ENCODE measurements at places on chromosomes 4 and X. TPM values are rescaled to one million over a fixed set of nuclear protein-coding genes. Genes with fewer than 3 reads are reported as not detected.

DNA sequence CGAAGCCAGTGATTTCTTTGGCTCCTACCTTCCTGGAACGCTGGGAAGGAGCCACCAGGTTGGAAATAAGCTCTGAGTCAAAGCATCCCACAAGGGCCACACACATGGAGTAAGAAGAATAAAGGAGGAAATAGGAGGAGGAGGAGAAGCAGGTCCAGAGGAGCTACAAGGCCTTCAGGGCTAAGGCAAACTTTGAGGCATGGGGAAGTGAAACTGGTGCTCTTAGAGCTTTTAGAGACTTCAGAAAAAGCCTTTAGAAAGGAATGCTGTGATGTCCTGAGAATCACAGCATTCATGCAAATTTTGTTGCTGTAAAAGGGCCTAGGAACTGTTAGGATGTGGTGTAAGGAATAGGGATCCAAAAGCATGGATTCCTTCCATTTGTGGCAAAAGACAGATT lies 135.9 kb upstream of the ARHGEF9 start:
- no peaks in the 10 kb centered on the region for H3K36me3 ChIP-seq
- no peak overlapping the region for H3K27ac ChIP-seq
- no peak overlapping the region for H3K4me3 ChIP-seq
- no peaks in the 10 kb centered on the region for H3K27me3 ChIP-seq
- no peak for DNase-seq
- H3K4me1 ChIP-seq, result no peaks in the 10 kb centered on the region

DNA sequence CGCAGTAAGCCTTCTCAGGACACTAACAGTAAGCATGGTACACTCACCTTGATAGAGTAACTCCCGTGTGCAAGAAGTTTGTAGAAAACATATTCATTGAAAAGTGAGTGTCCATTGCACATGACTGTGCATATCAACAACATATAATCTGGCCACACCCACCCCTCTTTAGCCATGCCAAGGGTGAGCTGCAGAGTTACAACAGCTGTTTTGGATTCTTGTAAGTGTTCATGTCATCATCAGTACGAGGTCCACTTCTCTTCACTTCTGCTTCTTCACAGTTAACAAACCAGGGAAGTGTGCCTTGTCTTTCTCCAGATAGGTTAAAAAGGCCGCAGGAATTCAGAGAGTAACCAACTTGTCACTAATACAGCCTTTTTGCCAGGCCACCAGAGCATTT lies 116.6 kb downstream of the IRF2 start:
- H3K36me3 ChIP-seq, result no peaks in the 10 kb centered on the region
- H3K4me3 ChIP-seq, result no peak overlapping the region
- no peak for DNase-seq
- H3K4me1 ChIP-seq, result no peaks in the 10 kb centered on the region

GRCh38 chr4:111475666-111476065 lies 669.6 kb upstream of the FAM241A start:
- H3K27me3 ChIP-seq, result no peaks in the 10 kb centered on the region
- H3K36me3 ChIP-seq, result no peaks in the 10 kb centered on the region
- no peak overlapping the region for H3K27ac ChIP-seq
- no peaks in the 10 kb centered on the region for H3K4me1 ChIP-seq

DNA sequence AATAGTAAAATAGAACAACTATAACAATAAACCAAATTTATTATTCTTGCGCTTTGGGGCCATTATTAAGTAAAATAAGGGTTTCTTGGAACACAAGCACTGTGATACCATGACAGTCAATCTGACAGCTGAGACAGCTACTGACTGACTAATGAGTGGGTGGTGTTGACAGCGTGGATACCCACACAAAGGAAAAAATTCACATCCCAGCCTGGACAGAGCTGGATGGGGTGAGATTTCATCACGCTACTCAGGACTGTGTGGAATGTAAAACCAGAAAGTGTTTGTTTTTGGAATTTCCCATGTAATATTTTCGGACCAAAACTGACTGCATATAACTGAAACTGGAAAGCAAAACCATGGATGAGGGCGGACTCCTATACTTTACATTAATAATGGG lies 48.8 kb downstream of the IGFBP7 start:
- H3K36me3 ChIP-seq, result no peaks in the 10 kb centered on the region

DNA sequence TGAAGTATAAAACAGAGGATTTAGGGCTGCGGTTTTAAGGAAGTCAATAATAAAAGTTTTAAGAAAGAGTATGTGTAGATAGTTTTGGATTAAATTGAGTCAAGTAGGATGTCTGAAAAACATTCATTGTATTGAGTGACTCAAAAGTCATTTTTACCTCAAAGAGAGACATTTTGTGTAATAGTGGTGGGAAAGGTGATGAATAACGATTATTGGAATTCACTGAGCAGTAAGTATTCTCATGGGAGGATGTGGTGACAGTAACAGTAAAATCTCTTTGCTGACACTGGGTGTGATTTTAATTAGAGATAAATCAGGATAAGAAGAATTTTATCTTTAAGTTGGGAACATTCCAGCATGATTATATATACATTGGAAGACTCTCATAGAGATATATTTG lies 233.6 kb downstream of the PDHA2 start:
- H3K27ac ChIP-seq, result no peak overlapping the region
- no peaks in the 10 kb centered on the region for H3K36me3 ChIP-seq
- H3K4me3 ChIP-seq, result no peak overlapping the region
- DNase-seq, result no peak

DNA sequence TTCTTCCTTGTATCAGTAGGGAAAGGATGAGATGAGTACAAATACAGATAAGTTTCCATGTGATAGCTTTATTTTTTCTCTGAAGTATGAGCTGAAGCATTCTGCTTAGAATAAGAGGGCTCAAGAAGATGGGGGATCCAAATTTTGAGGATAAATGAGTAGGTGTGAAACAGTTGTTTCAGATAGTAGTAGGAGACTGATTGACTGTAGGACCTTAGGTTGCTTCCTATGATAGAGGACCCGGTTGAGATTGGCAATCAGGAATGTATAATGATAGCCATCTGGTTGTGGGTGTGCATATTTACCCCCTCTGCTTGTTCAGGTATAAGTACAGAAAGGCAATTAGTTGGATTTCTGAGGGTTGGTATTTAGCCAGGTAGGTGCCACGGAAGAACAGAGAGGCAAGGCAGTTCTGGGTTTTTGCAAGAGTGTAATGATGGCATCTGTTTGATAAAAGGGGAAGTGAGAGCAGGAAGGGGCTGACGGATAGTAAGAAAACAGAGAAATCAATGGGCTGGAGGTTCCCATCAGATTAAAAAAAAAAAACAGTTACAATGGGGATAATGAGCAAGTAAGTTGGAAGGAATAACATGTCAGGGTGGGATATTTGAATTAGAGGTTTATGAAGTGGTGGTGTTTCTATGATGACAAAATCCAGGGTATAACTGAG lies 13.7 kb downstream of the OCRL start:
- H3K4me1 ChIP-seq, result no peaks in the 10 kb centered on the region
- no peaks in the 10 kb centered on the region for H3K36me3 ChIP-seq
- no peak overlapping the region for H3K4me3 ChIP-seq
- no peak overlapping the region for H3K27ac ChIP-seq
- DNase-seq, result no peak

- H3K27ac ChIP-seq, result no peak overlapping the region
- no peaks in the 10 kb centered on the region for H3K4me1 ChIP-seq
- H3K4me3 ChIP-seq, result no peak overlapping the region
- H3K27me3 ChIP-seq, result no peaks in the 10 kb centered on the region
- H3K36me3 ChIP-seq, result no peaks in the 10 kb centered on the region
- no peak for DNase-seq
Measured at GRCh38 chrX:16212436-16212835, 45.2 kb downstream of the MAGEB17 start.

- no peak for DNase-seq
- H3K4me3 ChIP-seq, result no peak overlapping the region
- H3K4me1 ChIP-seq, result no peaks in the 10 kb centered on the region
- no peaks in the 10 kb centered on the region for H3K36me3 ChIP-seq
- peaks cover 7% of the 10 kb centered on the region for H3K27me3 ChIP-seq
Measured at GRCh38 chrX:3141031-3141430, 99.8 kb downstream of the ARSF start.

DNA sequence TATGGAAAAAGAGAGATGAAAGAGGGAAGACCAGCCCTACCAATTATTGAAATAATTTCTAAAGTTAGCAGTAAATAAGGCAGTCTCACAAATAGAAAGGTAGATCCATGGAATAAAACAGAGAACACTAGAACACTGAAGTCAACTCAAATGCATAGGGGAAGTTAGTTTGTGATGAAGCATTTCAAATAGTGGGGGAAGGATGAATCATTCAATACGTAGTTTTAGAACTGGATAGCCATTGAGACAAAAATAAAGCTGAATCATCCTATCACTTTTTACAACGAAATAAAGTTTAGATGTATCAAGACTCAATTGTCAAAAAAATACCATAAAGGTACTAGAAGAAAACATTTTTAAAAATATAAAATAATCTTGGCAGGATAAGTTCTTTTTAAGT lies 143.2 kb upstream of the DGKK start:
- DNase-seq, result no peak
- no peak overlapping the region for H3K4me3 ChIP-seq
- H3K4me1 ChIP-seq, result no peaks in the 10 kb centered on the region
- no peaks in the 10 kb centered on the region for H3K27me3 ChIP-seq

The ARSJ gene
- total RNA-seq, result 1.1 TPM

The EDA gene
- total RNA-seq, result 5.0 TPM

The INTS12 gene
- 20.6 TPM for total RNA-seq

The TEX13D gene
- total RNA-seq, result not detected

The TRIML2 gene
- total RNA-seq, result not detected

The LDB2 gene
- total RNA-seq, result 34.5 TPM
